ENCODE measurements at places on chromosomes 1 and 21.

DNA sequence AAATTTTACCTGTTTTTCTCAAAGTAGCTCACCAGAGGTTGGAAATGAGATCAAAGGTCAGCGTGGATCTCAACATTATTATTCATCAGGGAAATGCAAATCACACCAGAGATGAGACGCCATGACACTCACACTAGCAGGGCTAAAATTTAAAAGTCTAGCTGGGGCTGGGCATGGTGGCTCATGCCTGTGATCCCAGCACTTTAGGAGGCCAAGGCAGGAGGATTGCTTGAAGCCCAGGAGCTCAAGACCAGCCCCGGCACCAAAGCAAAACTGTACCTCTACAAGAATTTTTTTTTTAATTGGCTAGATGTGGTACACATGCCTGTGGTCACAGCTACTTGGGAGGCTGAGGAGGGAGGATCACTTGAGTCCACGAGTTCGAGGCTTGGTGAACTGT, 41.4 kb upstream of the PCBP3 start:
- DNase-seq = no peak

- no peak for DNase-seq
These were observed 57.2 kb downstream of the TNFSF4 start for GRCh38 chr1:173149887-173150286.

- no peak for DNase-seq
These were observed 22.6 kb downstream of the PLPPR5 start for GRCh38 chr1:98981917-98982513.

DNA sequence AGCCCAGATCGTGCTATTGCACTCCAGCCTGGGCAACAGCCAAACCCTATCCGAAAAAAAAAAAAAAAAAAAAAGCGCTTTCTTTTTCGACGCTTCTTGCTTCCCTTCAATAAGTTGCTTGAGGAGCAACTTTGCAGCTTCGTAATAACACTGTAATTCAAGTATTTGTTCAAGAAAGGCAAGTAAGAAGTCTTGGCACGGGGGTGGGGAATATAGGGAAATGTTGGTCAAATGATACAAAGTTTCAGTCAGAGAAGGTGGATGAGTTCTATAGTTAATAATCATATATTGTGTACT, 871 bp upstream of the PSMA5 start:
- no peak for DNase-seq

- no peak for DNase-seq
These were observed 1.4 kb upstream of the ZC3H12A start for GRCh38 chr1:37472994-37473393.

- DNase-seq = no peak
These were observed 14.3 kb downstream of the RRP15 start for GRCh38 chr1:218299416-218299815.

DNA sequence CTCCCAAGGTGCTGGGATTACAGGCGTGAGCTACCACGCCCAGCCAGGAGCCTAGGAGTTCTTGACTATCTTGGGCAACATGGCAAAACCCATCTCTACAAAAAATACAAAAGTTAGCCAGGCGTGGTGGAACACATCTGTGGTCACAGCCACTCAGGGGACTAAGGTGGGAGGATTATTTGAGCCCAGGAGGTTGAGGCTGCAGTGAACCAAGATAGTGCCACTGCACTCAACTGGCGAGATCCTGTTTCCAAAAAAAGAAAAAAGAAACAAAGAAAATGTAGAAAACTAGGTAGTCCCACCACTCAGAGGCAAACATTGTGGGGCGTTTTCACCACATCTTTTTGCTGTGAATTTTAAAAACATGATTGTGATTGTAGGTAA, 141.3 kb downstream of the ZZZ3 start:
- no peak for DNase-seq

DNA sequence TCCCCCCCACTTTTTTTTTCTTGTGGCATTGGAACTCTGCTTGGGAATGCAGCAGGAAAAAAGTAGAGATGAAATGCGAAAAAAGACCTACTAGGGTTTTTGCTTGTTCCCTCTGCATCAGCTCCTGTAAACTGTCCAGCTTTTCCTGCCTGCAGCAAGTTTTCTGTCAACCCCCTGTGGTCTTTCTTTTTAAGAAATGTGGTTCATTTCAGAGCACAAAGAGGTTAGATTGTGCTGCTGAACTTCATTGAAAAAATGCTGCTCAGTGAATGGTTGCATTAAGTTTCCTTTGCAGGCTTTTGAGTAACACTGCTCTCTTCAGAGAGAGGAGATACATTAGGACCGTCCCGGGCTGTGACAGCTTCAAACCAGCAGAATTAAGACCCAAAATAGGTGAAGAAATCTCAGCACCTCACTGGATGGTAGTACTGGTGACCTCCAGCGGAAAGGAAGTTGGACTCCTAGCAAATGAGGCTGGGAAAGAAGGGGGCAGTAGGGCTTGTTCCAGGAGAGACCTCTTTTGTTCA, 80.7 kb downstream of the NDUFS5 start:
- DNase-seq = no peak

DNA sequence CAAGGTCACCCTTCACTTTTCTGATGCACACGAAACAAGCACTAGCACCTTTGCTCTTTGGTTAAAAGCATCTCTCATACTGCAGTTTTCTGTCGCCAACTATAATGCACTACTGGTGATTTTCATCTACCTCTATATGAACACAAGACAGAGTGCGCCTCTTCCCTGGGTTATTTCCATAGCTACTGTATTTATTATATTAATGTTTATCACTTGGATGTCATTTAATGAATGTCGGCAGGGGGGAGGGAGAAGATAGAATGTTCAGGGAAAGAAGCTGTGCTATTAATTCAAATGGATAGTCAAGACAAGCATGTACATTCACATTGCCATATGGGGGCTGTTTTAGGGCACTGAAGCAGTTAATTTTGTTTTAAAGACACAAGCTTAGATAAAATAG, 174.1 kb upstream of the SAMSN1 start:
- no peak for DNase-seq

DNA sequence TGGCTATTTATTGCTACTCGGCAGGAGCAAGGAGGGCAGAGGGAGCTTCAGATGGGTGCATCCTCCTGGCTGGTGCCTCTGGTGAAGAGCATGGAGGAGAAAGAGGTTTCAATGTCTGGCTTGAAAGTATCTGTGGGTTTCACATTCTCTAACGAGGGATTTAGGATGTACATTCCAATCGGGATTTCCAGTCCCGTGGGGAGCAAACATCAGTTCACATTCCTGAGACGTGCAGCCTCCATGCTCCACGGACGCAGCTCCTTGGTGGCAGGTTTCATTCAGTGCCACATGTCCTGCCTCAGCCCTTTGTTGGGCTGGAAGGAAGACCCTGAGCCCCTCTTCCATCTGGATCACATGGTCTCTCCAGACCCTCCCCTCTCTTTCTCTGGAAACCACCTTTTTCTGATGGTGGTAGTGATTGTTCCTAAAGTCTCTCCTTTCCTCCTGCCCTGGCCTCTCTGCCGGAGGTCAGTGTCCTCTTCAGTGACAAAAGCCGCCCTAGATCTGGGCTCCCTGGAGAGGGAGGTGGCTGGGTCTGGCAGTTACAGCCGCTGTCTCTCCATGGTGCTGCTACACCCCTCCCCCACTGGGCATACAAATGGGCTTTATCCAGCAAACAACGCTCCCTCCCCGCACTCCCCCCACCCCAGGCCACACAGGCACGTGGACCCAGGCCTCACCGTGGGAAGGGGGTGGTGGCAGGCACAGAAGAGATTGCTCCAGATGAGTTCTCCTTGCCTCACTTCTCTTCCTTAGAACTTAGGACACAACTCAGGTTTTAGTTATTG, 826 bp upstream of the CA14 start:
- DNase-seq = no peak

DNA sequence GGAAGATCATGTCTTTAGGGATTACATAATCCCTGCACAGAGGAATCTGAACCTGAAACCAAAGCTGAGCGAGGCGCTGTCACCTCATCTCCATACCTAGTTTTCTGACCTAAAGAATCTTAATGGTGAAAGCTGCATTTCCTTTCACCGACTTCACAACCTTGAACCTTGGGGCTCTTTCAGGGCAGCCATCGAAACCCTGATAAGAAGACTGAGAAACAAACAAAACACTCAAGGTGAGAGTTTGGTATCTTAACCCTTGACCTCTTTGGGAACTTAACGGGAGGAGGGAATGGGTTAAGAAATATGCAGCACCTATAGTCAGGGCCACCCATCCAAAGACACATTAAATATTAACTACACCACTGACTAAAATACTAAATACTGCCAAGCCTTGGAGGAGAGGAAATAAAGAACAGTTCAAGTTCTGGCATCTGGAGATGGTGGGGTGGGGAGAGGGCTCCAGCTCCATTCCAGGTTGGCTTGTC, 2.0 kb downstream of the C1orf116 start:
- no peak for DNase-seq

GRCh38 chr1:87878873-87879272, 550.2 kb downstream of the LMO4 start:
- DNase-seq = no peak

DNA sequence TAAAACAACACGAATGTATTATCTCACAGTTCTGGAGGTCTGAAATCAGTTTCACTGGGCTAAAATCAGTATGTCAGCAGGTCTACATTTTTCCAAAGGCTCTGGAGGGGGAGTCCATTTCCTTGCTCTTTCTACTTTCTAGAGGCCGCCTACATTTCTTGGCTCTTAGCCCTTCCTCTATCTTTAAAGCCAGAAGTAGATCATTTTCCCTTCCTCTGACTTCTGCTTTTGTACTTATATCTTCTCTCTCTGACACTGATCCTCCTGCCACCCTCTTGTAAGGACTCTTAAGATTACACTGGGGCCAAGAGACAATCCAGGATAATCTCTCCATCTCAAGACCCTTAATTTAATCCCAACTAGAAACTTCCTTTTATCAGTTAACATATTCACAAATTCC, 41.4 kb downstream of the MSH4 start:
- no peak for DNase-seq

DNA sequence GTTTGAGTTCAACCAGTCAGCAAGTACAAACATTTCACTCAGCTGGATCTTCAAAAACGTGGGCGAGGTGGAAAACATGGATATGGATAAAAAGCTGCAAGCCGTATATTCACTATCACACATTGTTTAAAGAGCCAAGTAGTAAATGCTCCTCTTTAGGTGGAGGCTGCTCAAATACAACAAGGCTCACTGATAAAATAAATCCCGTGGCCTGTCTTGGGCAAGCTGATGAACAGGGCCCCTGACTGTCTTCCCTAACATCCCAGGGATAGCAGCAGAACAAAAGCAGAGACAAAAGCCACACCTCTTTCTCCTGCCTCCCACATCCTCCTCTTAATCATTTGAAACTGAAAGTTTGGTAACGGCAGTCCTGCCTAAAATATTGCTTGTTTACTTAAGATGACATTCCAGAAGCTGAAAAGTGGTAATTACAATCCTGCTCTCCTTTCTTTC, 357.7 kb downstream of the TTLL7 start:
- no peak for DNase-seq

GRCh38 chr1:35631396-35631795, 9.9 kb downstream of the PSMB2 start:
- DNase-seq = no peak

DNA sequence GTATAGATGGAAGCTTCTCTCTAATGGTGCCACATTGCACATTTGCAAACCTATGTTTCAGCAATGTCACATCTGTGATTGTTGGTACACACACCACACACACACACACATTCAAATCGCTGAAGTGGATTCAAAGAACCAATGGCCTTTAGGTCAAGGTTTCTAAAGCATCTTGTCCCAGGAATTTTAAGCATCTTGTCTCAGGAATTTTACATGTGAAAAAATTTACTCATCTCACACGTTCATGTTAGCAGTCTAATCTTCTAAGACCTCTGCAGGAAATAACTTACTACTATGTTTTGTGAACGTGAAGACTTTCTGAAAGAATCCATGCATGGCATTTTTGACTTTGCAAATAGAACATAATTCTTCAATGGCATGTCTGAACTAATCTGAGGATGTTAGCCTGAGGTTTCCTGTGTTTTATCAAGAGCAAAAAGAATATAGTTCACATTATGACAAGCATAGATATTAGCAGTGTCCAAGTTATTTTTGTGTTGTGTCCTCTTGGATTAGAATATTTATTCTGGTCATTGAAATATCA, 125.1 kb downstream of the CYYR1 start:
- no peak for DNase-seq

- DNase-seq = no peak
These were observed 43.8 kb upstream of the SELENON start for GRCh38 chr1:25756215-25756614.

DNA sequence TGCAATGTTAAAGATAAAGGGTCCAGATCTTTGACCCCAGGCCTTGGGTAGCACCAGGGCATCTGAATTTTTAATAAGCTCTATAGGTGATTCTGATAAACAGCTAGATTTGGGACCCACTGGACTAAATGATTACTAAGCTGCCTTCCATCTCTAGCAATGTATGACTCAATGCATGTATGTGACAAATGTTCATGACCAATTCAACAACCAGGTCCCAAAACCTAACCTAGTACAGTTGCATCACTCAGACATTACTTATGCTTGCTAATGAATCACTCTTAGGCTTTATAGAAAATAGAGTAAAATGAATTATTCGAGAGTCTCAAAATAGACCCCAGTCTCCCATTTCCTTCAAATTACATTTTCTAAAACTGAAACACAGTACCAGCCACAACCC, 35.5 kb downstream of the RCAN1 start:
- DNase-seq = no peak

DNA sequence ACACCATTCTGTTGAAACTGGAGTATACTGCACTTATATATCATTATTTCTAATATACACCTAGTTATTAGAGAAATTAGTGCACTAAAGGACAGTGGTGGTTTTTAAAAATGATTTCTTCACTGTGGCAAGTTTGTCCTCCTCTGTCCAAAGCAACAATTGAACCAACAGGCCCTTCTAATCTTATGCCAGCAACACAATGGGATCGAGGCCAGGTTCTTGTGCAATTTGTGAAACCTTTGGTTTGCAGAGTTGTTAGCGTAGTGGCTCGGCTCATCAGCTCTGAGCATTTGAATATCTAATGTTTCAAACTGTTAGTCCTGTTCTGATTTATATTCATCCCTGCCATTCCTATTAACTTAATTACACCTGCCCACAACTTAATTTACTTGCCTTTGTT, 9.9 kb upstream of the LRRC39 start:
- no peak for DNase-seq

DNA sequence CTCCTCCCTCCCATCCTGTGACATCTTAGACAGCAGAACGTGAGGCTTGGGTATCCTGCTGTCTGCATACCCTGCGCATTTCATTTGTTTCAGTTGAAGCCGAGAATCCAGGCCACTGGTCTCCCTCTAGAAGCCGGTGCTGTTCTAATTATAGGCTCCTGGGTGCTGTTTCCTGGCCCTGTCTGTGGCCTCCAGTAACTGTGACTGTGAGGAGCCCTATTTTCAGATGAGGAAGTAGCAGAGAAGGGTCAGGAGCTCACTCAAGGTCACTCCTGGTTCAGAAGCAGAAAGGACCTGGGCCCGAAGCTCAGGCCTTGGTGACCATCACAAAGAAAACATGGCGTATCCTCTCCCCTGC, 24.0 kb downstream of the COQ8A start:
- no peak for DNase-seq

GRCh38 chr1:236058141-236058934, 6.6 kb downstream of the NID1 start:
- DNase-seq = no peak

DNA sequence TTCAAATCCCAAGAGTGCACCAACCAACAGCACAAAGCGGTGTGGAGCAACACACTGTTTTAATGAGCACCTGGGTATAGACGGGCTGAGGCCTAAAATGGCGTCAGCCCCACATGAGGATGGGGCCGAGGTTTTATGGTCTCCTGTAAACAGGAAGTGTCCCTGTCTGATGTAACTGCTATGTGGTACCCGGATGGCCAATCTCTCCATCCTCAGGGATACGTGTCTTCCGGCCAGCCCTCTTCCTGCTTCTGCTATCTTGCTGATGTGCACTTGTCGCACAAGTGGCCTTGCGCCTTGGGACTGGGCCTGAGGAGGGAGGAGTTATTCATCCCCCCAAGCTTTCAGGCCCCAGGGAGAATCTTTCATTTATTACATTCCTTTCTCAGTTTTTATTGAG, 73.5 kb downstream of the CNST start:
- no peak for DNase-seq

All from D721Med (cell line).